Activated CD4-positive, alpha-beta T cell treated with anti-CD3 and anti-CD28 coated beads, Interleukin-2, amount 50 U/mL, for 16 hours (primary cell): ENCODE measurements at places on chromosomes 5 and 9.

DNA sequence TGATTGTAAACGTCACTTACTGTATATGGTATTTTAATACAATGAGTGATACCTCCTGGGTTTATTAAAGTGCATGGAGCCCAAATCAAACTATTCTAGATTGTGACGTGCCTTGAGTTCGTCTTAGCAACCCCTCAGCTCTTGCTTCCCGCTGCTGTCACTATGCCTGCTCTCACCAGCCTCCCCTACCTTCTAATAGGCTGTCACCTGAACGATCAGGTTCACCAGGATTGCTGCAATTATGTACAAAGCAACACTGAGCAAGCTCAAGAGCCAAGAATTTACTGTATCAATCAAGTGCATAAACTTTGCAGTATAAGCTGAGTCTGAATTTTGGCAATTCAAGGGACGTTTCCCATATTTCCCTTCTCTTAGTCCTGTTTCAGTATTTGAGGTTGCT lies 3.0 kb downstream of the LECT2 start:
- DNase-seq = no peak

- no peak for DNase-seq
Observed at GRCh38 chr5:67334373-67334772, 137.8 kb upstream of the CD180 start.

DNA sequence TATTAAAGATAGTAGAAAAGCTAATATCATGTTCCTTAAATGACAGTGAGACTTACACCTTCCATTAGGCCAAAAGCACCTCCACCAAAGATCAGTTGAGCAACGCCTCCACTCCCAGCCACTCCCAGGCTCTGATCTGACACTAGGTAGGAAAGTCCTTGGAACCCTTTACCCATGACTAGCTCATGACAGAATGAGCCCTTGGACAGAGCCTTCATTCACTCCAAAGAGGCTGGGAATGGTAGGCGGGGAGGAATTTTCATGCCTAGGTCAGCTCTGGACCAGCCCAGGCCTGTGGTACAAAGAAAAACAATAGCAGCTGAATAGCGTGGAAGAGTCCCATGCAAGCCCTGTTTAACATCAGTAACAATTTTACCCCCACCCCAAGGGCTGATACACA lies 493.7 kb downstream of the NR2F1-AS1 start:
- no peak for DNase-seq

DNA sequence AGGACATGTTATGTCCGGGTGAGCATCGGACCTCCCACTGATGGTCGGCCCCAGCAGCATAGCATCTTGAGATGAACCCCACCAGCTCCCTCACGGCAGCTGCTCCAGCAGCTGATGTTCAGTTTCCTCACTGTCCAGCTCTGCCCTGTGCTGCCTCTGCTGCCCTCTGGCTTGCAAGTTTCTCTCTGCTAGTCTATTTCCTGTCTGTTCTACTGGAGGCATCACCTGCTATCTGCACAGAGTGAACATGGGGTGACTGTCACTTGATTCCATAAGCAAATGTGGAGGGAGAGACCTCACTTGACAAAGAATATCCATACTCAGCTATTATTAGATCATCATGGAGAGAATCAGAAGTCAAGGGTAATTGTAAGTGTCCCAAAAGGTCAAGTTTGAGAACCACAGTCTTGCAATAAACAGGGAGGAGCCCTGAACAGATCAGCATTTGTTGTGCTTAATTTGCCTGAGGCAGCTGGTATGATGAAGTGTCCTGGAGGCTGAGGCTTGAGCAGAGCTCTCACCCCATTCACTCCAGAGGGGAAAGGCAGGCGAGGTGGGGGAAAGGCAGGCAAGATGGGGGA lies 702.8 kb downstream of the SEMA5A start:
- DNase-seq = no peak

DNA sequence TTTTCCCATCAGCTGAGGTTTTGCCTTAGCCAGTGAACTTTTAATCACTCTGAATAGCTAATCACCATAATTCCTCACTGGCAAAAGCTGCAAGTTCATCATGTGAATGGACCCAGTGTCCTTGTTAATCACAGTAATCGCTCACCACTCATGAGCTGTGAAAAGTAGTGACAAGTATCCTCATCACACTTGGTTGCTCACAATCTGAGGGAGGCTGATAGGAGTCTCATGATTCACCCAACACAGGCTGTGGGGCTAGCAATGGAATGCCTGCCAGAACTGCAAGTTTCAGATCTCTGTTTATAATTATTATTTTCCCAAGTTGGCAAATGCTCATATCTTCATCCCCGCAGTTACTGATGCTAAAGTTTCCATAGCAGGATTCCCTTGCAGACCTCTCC lies 467.2 kb downstream of the KIF4B start:
- DNase-seq = no peak

- DNase-seq = no peak
Observed at GRCh38 chr5:173020643-173021042, 35.5 kb upstream of the CREBRF start.

GRCh38 chr5:44727100-44727499 lies 81.6 kb upstream of the MRPS30 start:
- no peak for DNase-seq

- no peak for DNase-seq
Observed at GRCh38 chr5:79573983-79574890, 38.0 kb upstream of the TENT2 start.

DNA sequence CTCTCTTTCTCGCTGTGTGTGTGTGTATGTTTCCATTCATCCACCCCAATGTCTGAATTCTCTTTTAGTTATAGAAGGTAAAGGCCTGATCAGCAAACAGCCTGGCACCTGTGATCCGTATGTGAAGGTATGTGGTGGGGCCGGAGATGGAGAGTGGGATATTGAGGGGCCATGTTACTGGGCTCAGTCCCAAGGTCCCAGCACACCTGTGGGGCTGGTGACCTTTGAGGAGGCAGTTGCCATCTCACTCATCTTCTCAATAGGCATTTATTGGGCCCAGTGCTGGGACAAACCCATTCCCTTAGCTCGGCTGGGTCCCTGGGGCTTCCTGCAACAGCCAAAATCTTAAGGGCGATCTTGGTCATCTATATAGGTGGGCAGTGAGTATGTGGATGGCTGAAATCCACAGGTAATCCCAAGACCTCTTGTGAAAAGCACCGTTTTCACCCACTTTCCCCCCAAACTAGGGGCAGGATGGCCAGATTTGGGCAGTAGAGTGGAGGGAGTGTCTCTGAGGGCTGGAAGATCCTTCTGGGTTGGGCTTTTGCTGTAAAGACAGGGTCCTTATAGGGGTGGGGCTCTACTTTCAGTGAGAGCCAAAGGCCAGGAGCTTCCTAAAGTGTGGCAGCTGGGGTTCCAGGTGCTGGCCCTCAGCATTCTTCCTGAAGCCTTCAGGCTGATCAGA lies 19.6 kb downstream of the RGS3 start:
- no peak for DNase-seq

GRCh38 chr9:122207096-122207495 lies 21.7 kb downstream of the LHX6 start:
- no peak for DNase-seq
